ENCODE measurements at places on chromosomes 11 and 22.

- DNase-seq, result no peak
These were observed 88.2 kb upstream of the SEPTIN5 start for GRCh38 chr22:19626042-19626587.

GRCh38 chr11:128299132-128299726 is 288.1 kb downstream of the ETS1 start:
- no peak for DNase-seq

- DNase-seq, result no peak
These were observed 16.4 kb upstream of the EP300 start for GRCh38 chr22:41075946-41076345.

- no peak for DNase-seq
These were observed 63.7 kb downstream of the CYTH4 start for GRCh38 chr22:37345863-37346504.

- DNase-seq, result no peak
These were observed 125.2 kb upstream of the SPON1 start for GRCh38 chr11:13837286-13837685.

- DNase-seq, result no peak
These were observed 20.0 kb downstream of the CD6 start for GRCh38 chr11:60991457-60991856.

DNA sequence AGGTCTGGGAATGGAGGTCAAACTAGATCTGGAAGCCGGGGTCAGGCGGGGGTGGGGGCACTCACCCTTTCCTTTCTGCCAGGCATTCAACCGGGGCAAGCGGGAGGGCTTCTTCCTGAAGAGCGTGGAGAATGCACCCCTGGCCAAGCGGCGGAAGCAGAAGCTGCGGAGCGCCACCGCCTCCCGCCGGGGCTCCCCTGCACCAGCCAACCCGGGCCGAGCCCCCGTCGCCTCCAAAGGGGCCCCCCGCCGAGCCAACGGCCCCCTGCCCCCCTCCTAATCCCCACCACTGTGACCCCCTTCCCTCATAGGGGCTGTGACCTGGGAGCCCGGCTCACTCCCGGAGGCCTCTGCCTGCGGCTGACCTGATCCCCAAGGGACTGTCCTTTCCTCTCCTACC is 12.2 kb downstream of the RPS6KA4 start:
- no peak for DNase-seq

DNA sequence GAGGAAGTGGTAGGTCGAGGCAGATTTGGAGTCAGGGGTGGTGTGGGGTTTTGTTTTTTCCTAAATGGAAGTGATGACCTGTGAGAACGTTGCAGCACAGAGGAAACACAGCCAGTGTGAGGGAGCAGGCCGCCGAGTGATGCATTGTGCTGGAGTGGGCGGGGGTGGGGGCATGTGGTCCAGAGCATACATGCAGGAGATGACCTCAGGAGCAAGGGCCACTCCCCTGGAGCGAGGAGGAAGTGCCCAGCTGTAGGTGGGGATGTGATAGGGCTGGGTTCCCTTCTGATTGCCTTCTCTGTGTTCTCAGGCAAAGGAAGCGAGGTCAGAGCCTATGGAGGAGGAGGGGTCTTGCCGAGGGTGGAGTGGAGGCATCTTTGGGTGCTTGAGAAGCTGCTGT is 81.4 kb downstream of the PPP6R3 start:
- DNase-seq, result no peak

- DNase-seq, result no peak
These were observed 100.9 kb upstream of the BID start for GRCh38 chr22:17875156-17875555.

- no peak for DNase-seq
These were observed 16.7 kb downstream of the PAFAH1B2 start for GRCh38 chr11:117160826-117161225.

GRCh38 chr11:124762624-124763155 is 600 bp upstream of the ESAM start:
- no peak for DNase-seq

DNA sequence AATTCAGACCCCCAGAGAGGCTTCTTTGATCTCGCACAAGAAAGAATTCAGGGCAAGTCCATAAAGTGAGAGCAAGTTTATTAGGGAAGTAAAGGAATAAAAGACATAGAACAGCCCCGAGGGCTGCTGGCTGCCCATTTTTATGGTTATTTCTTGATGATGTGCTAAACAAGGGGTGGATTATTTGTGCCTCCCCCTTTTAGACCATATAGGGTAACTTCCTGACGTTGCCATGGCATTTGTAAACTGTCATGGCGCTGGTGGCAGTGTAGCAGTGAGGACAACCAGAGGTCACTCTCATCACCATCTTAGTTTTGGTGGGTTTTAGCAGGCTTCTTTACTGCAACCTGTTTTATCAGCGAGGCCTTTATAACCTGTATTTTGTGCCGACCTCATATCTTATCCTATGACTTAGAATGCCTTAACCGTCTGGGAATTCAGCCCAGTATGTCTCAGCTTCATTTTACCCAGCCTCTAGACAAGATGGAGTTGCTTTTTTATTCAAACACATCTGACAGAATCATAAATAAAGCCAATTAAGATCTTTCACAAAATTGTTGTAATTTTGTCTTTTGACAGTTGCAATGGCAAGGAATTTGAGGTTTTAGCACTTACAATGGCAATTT is 7.6 kb downstream of the DDIAS start:
- no peak for DNase-seq

GRCh38 chr11:76768909-76769560 is 14.1 kb upstream of the TSKU start:
- DNase-seq, result no peak

DNA sequence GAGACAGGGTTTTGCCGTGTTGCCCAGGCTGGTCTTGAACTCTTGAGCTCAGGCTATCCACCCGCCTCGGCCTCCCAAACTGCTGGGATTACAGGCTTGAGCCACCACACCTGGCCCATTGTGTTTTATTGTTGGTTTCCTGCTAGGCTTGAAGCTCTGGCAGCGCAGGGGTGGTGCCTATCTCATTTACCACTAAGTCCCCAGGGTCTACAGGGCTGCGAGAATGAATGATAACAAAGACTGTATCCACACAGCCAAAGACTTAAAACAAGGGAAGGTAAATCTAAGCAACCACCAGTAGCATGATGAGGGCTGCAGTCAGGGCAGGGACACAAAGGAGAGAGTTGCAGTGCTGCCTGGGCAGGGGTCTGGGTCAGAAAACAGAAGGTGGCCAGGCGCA is 37.3 kb upstream of the XBP1 start:
- DNase-seq, result no peak

GRCh38 chr11:26964339-26964738 is 29.6 kb upstream of the FIBIN start:
- DNase-seq, result no peak

DNA sequence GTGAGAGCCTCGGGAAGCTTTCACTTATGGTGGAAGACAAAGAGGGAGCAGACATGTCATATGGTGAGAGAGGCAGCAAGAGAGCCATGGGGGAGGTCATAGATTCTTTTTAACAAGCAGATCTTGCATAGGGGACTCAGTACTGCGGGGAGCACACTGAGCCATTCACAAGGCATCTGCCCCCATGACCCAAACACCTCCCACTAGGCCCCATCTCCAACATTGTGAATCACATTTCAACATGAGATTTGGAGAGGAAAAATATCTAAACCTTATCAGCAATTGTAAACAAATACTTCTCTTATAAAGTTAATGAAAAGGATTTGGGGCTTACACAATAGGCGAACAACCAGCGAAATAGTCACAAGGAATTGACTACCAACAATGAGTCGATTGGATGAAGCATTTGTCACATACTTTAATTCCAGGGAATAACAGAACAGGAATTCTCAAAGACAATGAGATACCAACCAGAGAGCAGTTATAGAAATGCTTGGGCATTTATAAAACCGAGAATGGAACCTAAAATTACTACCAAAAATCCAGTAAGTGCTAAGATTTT is 7.3 kb downstream of the DDI1 start:
- DNase-seq, result no peak

- DNase-seq, result no peak
These were observed 16.1 kb upstream of the CCDC86 start for GRCh38 chr11:60825790-60826189.

GRCh38 chr11:56750190-56750589 is 1.7 kb upstream of the OR9G4 start:
- DNase-seq, result no peak

DNA sequence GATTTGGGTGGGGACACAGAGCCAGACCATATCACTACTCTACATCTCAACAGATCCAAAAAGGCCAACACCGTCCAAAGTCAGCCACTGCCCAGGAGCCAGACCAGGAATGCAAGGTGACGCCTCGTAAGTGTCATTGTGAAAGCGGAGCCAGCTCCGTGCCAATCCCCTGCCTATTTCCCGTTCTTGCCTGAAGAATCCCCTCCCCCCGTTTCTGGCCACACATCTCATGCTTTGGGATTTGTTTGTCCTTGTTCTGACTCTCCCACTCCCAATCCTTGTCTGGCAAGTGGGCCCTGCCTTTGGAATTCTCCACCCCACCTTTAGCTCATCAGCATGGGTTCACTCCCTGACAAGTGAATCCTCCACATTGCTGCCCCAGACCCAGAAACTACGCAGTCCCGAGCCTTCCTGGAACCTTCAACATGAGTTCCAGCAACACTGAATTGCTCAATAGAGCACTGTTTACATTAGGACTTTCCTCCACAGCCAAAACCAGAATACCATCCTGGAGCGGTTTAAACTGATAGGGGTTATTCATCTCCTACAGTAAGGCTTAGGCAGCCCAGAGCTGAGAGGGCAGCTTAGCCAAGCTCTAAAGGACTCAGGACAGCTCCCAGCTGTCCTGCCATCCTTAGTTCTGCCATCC is 6.0 kb upstream of the SLC35C1 start:
- no peak for DNase-seq

DNA sequence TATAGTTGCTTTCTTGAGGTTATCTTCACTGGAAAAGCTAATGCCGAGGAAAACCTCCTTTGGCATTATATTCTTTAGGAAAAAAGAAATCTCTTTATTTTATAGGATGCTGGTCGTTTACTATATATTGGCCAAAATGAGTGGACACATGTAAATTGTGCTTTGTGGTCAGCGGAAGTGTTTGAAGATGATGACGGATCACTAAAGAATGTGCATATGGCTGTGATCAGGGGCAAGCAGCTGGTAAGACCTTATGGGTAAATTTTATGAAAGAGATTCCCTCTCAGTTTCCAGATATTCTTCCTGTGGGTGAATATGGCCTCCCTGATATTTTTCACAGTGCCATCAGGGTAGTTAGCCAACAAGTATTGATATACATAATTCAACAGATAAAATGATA is 29.4 kb upstream of the TTC36 start:
- no peak for DNase-seq

DNA sequence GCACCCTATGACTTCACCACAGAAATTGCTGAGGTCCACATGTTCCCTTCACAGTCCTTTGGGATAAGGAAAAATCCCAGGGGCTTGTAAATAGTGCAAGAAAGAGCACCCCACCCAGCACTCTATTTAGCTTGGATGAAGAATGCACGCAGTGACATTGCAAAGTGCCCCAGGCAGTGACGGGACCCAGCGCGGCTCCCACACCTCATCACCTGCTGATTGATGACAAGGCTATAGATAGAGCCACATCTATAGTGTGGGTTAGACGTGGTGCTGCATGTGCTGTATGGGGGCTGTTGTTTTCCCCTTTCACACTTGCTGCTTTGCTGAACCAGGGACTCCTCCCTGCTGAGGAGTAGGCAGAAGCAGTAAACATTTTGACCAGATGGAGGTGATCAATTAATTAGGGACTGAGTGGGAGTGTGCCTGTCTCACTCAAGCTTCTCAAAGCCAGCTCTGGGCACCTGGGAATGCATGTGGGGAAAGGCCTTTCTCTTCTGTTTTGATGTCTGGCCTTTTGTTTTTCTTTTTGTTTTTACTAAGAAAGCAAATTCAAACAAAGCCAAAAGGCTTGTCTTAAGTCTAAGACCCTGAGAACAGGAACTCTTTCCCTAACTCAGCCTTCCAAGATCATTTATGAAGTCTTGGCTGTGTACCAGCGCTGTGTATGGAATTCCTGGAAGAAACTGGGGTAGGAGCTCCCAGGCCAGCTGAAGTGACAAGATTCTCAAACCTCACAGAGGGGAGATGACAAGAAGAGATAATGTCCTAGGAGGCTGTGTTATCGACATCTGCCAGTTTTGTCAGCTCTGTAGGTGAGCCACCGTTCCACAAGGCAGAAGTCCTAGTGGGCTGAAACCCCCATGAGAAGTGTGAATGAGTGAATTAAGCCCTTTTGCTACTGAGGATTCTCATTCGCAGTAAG is 219.7 kb downstream of the BARX2 start:
- no peak for DNase-seq

GRCh38 chr11:65207918-65208784 is 26.4 kb downstream of the CAPN1 start:
- DNase-seq, result no peak

GRCh38 chr11:21556926-21557325 is 636.0 kb upstream of the ANO5 start:
- DNase-seq, result no peak

DNA sequence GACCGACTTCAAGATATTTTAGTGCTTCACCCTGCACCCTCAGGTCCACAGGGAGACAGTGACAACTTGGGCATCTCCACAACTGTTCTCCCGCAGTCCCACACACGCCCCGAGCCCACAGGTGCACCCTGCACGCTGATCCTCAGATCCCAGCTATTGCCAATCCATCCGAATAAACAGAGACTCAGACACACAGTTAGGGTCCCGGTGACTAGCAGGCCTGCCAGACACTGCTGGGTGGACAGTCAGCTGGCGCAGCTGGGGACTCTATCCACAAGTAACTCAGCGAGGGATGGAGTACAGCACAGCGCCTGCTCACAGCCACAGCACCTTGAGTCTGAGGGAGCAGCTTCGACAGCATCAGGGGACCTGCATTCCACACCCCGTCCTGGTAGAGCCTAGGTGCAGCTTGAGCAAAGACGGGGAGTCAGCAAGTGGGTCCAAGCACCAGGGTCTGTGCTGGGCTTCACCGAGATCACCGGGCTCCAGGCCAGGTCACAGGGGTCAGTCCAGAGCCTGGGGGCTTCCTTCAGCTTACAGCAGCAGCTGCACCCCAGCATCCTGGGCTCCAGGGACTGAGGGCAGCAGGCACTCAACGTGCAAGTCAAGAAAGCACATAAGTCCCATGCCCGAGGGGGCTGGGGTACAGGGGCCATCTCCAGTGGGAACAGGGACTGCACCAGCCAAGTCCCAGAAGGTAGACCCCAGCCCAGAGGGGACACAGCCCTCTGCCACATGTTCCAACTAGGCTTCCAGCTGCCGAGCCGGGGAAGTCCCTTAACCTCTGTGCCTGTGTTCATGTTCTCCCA is 7.6 kb downstream of the RPL3 start:
- DNase-seq, result no peak

- no peak for DNase-seq
These were observed 194.6 kb downstream of the DDX10 start for GRCh38 chr11:108859510-108859909.

DNA sequence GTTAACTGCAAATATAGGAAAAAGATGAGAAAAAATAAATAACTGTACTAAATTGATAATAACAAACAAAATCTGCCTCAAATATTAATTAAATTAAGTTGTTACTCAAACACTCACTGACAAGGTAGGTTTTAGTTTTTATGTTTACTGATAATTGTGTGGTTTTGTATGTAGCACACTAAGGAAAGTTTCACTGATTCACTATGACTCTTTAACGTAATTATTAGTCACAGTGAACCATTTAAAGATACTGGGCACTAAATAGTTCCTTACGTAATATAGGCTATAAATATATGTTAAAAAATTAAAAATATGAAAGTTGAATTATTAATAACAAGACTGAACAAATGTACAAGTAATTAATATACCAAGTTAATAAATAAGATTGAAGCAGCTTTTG is 2330.0 kb upstream of the RAG2 start:
- DNase-seq, result no peak
